ENCODE measurements at places on chromosomes 5 and 9.

DNA sequence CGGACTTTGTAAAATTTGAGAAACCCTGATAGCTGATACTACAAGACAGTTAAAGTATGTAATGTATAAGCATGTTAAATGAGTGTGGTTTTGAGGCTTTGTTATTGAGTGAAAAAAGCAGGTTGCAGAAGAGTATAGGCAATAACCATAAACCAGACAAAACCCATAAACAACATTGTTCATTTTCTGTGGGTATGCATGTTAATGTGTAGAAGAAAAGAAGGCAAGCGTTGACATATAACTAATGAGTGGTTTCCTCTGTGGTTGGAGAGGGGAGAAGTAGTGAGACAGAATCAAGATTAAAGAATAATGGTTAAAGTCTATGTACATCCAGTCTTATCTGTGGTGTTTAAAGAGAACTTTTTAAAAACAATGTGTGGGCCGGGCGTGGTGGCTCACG lies 26.2 kb downstream of the RAD23B start:
- DNase-seq: no peak

GRCh38 chr9:97812247-97812543 lies 40.8 kb upstream of the FOXE1 start:
- no peak for DNase-seq

GRCh38 chr5:14443671-14444093 lies 137.9 kb upstream of the OTULINL start:
- no peak for DNase-seq

DNA sequence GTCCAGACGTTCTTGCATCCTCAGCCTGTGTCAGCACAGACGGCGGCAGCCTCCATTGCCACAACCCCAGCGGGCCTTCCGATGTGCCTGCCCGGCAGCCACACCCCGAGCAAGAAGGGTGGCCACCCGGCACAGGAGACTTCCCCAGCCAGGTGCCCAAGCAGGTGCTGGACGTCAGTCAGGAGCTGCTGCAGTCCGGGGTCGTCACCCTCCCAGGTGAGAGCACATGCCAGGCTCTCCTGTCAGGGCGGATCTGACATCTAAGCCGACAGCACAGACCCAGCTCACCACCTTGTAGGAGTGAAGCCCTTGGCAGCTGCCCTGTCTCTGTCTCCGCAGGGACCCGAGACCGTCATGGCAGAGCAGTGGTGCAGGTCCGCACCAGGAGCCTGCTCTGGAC lies 48.3 kb upstream of the LRRC14B start:
- DNase-seq: no peak

All from activated CD8-positive, alpha-beta memory T cell treated with anti-CD3 and anti-CD28 coated beads, Interleukin-2, amount 50 U/mL, for 48 hours (primary cell).